Naive thymus-derived CD8-positive, alpha-beta T cell (primary cell): ENCODE measurements at places on chromosomes 16 and 17.
A peak's percentile ranks its signal among the peaks of the same experiment; 100 is the strongest.

DNA sequence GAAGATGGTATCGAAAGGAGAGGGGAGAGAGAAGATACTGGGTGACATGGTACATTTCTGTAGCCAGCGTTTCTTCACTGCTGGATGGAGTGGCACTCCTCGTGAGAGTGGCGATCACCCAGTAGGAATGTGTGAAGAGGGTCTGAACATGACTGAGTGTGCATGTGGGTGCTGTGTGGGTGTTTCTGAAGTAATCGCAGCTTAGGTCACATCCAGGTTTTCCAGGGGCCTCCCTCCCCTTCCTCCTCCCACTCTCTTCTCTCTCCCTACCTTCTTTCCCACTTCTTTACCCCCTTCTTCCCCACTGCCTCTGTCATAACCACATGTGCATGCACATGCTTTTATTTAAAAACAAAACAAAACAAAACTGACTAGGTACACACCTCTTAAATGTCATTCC is 1.8 kb downstream of the CLEC3A start:
- no peak for DNase-seq

GRCh38 chr17:62664336-62665120 is 37.1 kb downstream of the MRC2 start:
- DNase-seq: no peak

- no peak for DNase-seq
Measured at GRCh38 chr16:49487746-49488145, 114.1 kb downstream of the C16orf78 start.

DNA sequence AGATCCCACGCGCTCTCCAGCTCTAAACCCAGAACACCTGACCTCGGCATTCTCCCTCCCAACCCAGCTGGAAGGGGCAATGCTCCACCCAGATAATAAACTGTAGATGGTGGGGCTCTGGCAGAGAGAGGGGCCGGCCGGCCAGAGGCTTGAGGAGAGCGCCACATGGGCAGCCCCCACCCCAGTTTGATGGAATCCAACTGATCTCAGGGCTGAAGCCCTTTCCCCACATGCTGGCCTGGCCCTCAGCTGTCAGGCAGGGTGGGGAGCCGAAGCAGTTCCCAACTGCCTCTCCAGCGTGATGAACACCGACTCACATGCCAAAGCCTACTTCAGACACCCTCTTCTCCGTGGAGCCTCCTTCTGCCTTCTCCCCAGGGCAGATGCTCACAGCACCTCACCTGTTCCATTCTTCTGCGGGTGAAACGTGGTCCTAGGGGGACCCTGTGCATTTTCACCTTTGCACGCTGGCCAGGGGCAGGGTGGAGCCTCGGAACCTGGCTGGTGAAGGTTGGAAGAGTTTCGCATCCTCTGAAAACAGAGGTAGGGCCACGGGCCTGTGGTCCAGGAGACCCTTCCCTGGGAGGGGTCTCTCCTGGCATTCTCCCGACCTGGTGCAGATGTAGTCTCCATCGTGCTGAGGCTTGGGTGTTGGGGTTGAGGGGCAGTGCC is 65.7 kb upstream of the ZNF469 start:
- DNase-seq: no peak

DNA sequence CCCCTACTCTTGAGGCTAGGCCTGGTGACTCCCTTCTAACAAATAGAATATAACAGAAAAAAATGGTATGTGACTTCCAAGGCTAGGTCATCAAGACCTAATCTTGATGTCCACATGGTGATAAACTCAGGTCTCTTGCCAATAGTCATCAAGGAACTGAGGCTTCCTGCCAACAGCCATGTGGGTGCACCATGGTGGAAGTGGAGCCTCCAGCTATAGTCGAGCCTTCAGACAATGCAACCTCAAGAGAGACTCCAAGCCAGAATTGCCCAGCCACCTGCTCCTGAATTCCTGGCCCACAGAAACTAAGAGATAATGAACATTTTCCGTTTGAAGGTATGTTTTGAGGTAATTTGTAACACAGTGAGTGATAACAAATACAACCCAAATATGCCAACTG is 55.9 kb upstream of the SREBF1 start:
- DNase-seq: no peak

DNA sequence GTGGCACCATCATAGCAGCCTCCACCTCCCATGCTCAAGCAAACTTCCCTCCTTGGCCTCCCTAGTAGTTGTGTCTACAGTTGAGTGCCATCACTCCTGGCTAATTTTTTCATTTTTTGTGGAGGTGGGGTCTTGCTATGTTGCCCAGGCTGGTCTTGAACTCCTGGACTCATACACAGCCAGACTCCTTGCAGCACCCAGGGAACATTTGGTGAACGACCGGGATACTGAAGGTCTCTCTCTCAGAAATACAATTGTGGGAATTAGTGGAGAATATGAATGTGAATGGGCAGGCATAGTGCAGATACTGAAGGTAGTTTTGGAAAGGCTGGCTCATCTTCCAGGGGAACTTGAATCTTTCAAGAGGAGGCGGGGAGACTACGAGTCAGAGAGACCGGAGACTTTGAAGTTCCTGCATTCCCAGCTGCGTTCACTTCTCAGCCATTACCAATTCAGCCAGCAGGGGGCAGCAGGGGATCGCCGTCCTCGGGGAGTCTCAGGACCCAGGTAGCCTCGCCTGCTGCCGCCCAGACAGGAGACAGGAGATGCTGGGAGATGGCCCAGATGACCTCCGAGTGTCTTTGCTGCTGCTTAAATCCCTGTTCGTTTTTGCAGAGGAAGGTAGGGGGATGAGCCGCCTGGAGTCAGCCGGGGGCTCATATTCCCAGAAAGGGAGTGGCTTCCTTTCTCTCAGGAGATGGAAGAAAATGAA is 68.6 kb downstream of the HAPSTR1 start:
- DNase-seq: peak; percentile 44

DNA sequence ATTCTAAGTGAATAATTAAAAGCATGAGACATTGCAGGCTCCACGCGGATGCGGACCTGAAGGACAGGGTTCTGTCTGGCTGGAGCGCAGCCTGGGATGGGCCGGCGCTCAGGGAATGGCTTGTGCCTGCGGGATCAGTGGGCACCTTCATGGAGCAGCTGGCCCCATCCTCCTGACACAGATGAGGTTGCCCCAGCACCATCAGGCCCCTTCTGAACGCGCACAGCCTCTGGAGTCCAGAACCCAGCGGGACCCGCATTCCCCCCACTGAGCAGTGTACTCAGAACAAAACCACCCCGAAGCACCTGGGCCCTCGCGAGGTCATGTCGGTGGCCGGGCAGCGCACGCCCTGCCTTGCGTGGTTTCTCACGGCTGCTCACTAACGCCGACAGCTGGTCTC is 70.5 kb upstream of the CHMP6 start:
- DNase-seq: no peak

- DNase-seq: no peak
Measured at GRCh38 chr16:27123795-27124409, 57.2 kb downstream of the C16orf82 start.

DNA sequence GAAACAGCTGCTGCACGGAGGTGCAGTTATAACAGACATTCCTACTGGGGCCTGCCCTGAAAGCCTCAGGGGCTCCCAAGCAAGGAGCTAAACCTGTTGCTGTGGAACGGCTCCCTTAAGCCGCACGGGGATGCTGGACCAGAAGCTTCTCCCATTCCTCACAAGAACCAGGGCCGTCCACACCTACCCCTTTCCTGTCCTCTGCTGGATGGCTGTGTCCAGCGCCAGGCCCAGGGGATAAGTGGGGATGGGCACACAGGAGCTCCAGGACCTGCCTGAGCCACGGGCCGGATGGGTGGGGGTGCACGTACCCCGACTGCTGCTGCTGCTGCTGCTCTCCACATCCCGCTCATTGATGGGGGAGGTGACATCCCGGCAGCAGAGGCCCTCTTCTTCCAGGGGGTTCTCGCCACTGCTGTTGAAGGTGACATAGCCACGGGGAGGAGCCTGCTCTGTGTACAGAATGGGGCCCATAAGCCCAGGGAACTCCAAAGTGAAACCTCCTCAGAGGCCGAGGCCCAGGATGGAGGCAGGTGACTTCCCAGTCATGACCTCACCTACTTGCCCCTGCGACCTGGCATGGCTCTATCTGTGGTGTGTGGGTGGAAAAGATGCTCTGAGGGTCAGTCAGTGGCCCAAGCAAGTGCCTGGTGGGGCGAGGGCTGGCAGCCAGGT is 8.6 kb downstream of the NUDT16L1 start:
- no peak for DNase-seq

GRCh38 chr16:68364561-68364998 is 53.8 kb downstream of the PRMT7 start:
- DNase-seq: no peak

- DNase-seq: no peak
Measured at GRCh38 chr16:51048544-51048943, 102.5 kb downstream of the SALL1 start.

- no peak for DNase-seq
Measured at GRCh38 chr17:65660947-65661346, 99.5 kb upstream of the AXIN2 start.

DNA sequence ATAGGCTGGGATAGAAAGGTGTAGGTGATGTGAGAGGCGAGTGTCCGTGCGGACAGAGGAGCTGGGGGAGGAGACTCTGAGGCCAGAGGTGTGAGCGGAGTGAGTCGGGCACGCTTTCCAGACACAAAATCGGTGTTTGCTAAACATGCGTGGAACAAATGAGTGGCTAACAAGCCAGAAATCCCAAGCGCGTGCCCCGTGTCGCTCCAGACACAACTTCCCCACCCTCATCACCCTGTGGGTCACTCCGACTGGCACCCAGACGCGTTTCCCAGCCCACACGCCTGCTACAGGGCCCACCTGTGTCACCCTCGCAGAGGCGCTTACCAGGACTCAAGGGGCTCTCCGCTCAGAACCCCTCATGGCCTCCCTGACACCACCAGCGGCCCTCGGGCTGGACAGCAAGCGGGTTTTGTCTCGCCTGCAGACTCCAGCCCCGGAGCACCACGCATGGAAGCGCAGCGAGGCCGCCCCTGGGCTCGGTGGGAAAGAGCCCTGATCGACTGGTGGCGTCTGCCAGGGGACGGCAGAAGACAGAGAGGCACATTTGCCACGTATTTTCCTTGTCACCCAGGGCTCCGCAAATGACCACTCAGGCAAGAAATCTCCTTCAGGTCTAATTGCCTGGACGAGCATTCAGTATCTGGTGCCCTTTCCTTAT is 6.0 kb upstream of the RPH3AL start:
- no peak for DNase-seq

GRCh38 chr17:7354262-7354843 is 603 bp upstream of the TMEM95 start:
- DNase-seq: no peak

DNA sequence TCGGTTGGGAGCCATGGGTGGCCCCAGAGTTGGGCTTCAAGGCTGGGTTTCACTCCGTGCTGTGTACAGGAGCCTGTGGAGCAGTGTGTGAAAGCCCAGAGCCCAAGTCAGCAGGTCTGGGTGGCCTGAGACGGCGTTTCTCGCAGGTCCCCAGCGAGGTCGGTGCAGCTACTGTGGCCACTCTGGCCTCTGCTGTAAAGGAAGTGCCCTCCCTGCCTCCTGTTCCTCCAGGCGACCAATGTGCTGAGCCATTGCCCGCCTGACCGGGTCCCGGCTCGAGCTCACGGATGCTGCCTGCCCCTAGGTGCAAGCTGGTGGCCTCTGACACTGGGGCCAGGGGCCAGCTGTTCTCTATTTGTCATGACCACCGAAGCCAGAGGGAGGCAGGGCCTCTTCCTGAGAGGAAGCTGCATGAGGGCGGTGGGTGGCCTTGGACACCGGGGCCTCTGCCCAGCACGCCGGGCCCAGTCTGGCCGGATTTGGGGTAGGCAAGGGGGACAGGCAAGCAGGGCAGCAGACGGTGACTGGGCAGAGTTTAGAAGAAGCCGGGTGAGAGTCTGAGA is 170.9 kb downstream of the IRF8 start:
- DNase-seq: no peak

GRCh38 chr17:50840311-50840851 is 5.0 kb downstream of the WFIKKN2 start:
- no peak for DNase-seq

DNA sequence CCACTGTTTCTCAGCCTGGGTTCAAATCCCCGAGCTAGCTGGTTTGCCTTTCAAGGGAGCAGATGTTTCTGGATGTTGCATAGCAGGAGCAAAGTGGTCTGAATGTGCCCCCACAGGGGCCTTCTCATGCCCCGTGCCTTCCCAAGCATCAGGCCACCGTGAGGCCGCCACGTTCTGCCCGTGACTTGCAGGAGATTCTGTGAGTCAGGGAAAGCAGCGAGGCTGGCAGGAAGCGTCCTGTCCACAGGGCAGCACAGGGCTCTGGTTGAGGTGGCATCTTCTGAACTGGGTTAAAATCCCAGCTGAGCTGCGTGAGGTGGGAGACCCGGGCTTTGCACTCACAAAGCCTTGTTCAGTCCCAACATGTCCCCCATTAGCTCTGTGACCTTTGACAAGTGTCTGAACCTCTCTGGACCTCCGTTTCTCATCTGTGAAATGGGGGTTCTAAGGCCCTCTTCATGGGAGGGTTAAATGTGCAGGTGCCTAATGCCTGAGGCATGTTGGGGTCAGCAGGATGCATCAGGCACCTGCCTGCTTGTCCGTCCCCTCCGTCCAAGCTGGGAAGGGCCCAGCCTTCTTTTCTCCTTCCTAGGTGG is 94.8 kb upstream of the PLCG2 start:
- no peak for DNase-seq

DNA sequence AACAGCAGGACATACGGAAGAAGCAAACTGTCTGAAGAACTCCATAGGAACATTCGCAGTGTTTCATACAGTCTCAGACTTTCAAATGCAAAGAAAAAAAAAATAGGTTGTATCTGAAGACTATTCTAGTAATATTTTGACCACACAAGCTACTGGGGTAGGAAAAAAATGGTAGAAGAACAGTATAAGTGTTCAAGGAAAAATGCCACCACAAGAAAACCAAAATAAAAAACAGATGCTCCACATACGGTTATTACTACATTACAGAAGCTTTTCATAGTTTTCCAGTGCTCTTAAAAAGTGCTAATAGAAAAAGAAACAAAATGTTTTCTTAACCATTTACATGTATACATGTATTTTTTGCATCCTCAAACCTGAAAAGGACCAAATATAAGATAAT is 3.7 kb downstream of the NCOR1 start:
- DNase-seq: no peak

- DNase-seq: no peak
Measured at GRCh38 chr17:43924558-43924957, 17.2 kb upstream of the MPP2 start.
